ENCODE measurements at places on chromosomes 16 and 17.

- no peak for DNase-seq
Observed at GRCh38 chr17:27351759-27352158, 57.8 kb downstream of the WSB1 start.

DNA sequence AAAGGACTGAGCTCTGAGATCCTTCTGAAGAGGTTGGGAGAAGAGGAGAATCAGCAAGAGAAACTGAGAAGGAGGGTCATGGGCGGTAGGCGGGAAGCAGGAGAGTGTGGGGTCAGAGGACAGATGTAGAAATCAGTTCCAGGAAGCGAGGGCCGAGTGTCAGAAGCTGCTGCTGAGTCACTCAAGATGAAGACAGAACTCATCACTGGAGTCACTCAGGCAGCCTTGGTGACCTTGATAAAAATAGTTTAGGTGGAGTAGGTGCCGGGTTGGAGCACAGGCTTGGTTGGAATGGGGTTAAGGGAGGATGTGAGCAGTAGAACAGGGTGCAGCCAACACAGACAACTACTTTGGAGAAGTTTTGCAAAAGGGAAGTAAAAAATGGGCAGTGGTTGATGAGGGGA, 6.1 kb upstream of the ITGAM start:
- DNase-seq, result no peak

DNA sequence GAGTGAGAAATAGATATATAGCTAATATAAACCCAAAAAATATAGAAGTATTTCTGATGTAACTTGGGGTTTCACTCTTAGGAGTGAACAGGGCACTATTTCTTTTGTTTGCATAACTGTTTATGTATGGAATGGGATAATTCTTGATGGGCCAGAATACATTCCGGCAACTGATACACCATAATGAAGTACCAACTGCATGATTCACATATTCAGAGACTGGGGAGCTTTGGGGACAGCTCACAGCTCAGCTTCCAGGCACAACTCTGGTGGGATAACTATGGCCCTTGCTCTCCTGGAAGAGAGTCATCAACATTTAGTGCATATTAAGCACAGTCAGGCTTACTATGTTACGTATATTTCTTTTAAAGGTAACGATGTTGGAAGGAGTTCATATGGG, 42.1 kb upstream of the ADCY7 start:
- no peak for DNase-seq

- no peak for DNase-seq
Observed at GRCh38 chr17:82752371-82753200, 721 bp downstream of the TBCD start.

- no peak for DNase-seq
Observed at GRCh38 chr17:45990886-45991285, 8.2 kb upstream of the STH start.

Data from right renal pelvis (tissue), 4 donors.